ENCODE measurements at places on chromosomes 16 and 17.

DNA sequence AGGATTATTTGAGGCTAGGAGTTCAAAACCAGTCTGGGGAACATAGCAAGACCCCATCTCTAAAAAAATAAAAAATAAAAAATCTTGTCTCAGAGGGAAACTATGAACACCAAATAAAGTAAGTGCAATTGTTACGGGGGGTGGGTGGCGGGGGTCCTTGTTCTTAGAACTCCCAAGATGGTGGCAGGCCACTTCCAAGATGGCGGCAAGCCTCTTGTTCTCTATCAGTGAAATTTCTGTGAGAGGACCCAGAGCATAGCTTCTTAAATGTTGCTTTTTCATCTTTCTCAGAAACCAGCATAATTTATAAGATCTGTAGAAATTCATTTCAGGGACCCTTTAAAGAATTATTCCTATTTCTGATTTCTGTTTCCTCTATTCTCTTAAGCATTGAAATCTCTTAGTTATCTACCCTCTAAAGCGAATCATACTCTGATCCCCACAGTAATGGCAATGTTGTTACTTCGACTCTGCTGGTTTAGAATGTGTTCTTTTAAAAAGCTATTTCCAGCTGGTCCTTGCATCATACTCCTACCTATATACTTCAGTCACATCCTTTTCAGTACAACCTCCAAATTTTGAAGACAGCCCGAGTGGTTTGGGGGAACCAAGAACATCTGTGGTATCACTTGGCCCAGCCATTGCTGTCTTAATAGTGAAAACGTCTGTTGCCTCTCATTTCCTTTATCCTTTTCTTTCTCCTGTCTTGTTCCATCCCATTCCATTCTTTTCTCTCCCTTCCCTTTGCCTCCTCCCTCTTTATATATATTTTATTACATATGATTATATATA lies 16.2 kb downstream of the RSPRY1 start:
- DNase-seq: no peak

DNA sequence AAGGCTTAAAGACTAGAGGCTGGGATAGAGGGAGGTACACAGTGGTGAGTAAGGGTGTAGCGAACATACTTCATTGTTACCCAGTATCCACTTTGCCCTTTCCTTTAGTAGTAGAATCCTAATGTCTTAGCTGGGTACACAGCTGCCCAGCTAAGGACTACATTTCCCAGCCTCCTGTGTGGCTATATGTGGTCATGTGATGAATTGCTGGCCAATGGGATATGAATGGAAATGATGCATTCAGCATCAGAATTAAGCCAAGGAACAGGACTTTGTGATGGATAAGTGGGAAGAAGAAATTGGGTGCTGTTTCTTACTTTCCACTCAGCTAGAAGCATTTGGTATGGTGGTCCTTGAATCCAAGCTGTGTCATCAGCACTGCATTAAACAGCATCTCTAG lies 55.9 kb downstream of the FOXL1 start:
- DNase-seq: no peak

GRCh38 chr17:78019367-78019975 lies 61.0 kb downstream of the TNRC6C start:
- peak; percentile 7 for DNase-seq

DNA sequence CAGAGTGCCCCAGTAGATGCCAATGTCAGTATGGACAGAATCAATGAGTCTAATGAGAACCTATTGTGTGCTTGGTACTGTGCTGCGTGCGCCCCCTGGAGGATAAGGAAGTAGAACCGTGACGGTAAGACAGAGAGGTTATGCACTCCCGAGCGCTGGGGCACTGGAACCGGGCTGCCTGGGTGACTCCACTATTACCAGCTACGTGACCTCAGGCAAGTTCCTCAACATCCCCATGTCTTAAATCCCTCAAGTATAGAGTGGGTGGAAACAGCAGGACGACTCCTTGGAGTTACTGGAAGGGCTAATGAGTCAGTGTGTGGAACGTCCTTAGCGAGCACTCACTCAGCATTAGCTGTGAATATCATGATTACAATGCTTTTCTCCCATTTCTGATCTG lies 16.2 kb downstream of the CHST4 start:
- DNase-seq: peak; percentile 36

GRCh38 chr16:89330177-89330856 lies 112.8 kb downstream of the ZNF778 start:
- peak; percentile 60 for DNase-seq

- DNase-seq: peak; percentile 69
These were observed 30.7 kb downstream of the YPEL2 start for GRCh38 chr17:59361916-59362810.

GRCh38 chr17:58277802-58278595 lies 2.7 kb downstream of the MPO start:
- no peak for DNase-seq

DNA sequence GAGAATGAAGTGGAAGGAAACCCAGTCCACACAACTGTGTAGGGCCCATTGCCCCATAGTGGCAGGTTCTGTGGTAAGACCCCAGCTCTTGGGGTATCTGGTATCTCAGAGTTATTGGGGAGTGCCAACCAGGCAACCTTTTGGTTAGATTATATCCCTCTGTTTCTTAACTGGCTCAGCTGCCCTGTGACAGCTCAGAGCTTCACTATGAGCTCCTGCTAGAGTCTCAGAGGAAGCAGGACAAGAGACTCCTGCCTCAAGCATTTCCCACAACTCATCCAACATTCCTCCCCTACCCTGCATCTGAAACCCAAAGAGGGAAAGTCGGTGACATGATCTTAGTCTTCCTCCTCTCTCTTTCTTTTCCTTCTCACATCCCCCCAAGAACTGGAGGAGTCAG lies 292.3 kb downstream of the SHISA9 start:
- no peak for DNase-seq

DNA sequence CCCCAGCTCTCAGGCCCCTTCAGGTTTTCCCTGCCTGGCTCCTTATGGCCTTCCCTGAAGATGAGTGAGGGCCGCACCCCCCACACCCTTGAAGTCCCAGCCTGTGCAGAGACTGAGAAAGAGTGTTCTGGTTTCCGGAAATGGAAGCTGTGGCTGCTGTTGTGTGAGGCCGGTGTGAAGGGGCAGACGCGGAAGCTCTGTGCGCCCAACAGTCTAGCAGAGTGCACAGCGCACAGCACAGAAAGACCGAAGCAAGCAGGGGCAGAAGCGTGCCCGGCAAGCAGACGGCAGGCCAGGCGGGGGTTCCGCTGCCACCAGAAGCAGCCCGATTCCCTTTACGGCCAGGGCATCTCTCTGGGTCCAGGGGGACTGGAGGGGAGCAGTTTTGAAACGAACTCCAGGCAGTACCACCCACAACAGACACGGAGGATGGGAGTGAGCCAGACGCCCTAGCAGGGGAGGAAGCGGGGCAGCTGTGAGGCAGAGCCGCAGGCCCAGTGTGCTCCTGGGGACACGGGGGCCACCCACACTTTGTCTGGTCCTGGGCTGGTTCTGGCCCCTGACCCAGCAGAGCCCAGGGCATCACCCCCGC lies 16.7 kb downstream of the TPSG1 start:
- peak; percentile 20 for DNase-seq

- no peak for DNase-seq
These were observed 71.6 kb upstream of the PSMD7 start for GRCh38 chr16:74224828-74225612.

DNA sequence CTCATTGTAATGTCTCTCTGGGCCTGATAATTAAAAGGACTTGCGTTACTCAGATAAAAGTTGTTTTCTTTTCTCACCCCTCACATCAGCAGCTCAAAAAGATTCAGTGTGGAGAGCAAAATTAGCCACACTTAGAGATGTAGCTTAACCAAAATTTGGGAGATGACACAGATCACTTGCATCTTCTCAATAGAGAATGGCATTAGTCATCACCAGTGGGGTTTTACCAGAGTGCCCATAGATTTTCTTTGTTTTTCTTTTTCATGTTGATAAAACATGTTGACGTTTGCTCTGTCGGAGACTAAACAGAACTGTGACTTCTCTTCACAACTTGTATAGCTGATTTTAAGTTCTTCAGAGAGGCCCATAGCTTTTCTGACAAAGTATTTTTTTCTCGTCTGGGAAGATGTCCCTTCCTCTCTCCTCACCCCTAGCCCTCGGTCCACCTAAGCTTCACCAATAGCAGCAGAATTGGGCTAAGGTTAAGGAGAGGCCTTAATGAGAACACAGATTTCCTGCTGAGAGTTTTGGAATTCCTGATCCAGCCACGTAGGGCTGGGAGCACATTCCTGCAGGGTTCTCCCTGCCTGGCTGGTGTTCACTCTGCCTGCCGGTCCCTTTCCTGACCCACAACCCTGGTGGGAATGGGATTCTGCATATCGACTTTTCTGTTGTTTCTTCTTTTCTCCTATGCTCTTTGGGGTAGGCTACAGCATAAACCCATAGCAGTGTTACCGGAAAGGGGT lies 92.6 kb downstream of the CACNG3 start:
- no peak for DNase-seq

- no peak for DNase-seq
These were observed 6.3 kb downstream of the SLC25A39 start for GRCh38 chr17:44318077-44318892.

GRCh38 chr17:62140836-62141235 lies 75.8 kb upstream of the MED13 start:
- DNase-seq: no peak

GRCh38 chr16:90034504-90034903 lies 15.2 kb upstream of the DBNDD1 start:
- DNase-seq: no peak

DNA sequence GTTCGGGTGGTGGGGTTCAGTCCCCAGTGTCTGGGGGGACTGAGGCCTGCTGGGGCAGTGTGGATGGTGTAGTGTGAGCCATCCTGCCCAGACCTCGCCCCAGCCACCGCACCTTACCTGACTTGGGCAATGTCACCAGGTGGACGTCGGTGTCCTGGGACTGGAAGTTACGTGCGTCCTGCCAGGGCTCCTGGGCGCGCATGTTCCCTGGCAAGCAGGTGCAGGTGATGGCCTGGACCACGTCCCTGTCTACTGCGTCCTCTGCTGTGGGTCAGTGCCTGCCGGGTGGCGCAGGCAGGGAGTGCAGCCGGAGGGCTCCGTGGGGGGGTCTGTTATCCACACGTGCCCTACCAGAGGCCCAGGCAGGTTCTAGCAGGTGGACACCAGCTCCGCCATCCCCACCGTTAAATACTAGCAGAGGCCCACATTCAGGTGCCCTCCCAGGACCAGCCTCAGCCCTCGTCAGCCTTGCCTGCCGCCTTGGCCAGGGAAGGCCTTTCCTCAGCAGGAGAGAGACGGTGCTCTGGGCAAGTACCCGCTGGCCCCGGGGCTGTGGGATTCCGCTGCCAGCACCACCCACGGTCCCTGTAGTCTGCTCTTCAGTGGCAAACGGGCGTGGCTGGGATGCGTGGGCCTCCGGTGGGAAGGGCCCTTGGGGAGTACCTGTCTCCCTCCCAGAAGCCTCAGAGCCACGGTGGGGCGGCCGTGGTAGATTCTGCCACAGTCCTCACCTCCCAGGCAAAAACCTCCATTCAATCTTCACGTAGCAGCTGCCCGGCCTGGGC lies 8.1 kb upstream of the DPEP1 start:
- DNase-seq: no peak

DNA sequence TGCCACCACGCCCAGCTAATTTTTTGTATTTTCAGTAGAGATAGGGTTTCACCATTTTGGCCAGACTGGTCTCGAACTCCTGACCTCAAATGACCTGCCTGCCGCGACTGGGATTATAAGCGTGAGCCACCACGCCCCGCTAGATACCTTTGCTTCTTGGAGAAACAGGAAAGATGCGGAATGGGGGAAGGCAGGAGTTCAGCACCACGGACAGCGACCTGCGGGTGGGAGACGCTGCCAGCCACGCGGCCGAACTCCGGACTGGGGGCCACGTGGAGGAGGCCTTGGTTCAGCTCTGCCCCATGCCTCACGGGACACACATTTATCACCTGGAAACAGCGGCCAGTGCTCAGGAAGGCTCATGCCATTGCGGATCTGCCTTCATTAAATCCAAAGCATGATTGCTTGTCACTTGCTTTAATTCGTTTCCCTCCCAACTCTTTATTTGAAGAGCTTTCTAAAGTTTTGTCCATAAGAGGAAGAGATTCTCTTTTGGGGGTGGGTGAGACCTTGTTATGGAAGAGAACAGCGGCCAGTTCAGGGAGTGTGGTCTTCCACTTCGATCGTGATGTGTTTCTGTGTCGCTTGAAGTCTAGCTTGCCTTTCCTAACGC lies 219.9 kb downstream of the ENGASE start:
- DNase-seq: no peak

DNA sequence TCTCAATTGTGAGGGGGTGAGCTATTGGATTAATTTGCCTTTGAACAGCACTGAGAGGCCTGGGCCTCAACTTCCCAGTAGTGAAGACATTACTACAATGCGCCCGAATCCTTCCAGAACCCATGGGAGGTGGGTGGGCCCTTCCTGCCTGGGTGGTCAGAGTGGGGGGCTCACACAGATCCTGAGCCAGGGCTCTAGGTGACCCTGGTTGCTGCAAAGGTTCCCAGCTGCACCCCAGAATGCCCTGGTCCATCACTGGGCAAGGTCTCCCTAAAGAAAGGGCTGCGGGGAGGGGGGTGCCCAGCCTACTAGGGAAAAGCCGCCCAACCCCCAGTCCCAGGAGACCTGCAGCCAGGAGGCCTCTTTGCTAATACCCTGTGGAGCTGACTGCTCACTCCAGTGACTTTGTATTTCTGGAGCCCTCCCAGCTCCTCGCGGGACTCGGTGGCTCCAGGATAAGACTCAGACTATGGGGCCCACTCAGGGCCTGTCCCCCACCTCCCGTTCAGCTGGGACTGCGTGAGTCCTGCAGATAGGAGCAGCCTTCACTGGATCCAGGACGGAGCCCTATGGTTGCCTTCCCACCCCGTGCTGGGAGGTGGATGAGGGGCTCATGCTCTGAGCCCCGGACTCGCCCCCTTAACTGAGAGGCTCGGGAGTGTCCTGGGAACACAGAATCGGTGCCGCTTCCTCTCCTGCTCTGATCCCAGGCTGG lies 40.2 kb downstream of the SLC7A5 start:
- DNase-seq: no peak

- DNase-seq: peak; percentile 48
These were observed 14.6 kb upstream of the CD79B start for GRCh38 chr17:63946440-63947363.
